ENCODE measurements at places on chromosomes 3 and 15.
A peak's percentile ranks its signal among the peaks of the same experiment; 100 is the strongest.

DNA sequence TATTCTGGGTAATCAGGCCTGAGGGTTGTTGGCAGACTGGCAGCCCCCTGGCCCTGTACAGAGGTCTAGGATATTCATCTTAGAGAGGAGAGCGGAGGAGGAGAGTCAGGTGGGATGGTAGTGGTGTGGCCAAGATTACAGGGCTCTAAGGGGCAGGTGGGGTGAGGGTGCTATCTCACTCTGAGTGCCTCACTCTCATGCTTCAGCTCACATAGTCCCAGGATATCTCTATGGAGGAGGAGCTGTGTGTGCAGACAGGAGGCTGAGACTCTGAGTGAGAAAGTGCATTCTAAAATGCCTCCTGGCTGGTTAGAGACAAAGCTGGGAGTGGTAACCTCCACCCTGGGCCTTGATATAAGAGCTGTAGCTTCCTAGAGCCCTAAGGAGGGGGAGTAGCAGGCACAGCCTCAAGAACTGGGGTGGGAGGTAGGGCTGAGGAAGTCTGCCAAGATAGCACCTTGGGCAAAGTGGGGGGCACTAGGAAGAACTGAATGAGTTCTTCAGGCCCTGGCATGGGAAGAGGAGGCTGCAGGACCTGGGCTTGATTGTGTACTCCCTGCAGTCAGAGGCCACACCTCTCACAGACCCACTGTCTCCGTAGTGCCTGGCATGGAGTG lies 39.9 kb downstream of the CLSTN2 start:
- DNase-seq, result no peak

DNA sequence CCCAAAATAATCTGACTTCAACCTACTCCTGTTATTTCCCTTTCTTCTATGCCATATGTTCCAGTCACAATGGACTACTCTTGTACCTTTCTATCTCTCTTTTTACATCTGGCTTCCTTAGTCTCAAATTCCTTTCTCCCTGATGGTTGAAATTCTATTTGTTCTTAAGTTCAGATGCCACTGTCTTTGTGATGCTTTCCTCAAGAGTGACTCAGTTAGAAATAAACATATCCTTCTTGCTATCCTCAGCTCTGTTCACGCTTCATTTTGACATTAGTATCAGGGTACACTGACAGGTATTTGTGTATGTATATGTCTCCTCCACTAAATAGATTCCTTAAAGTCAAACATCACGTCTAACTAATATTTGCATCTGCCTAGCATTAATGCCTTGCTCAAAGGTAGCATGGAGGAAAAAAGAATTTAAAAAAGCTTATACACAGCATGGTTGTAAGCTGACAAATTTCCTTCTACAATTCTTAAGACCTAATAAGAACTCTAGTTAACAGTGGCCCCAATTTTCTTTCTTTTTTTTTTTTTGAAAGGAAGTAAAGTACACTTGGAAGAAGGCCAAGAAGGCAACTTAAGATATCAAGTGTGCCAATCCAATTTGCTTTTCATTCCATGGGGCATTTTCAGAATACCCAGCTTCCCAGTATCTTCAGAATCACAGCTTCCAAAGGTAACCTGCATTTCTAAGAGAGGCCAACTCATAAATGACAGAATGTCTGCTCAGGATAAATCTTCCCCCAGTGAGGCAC lies 58.0 kb downstream of the CHAC1 start:
- DNase-seq, result no peak

GRCh38 chr3:182046166-182046764 lies 334.5 kb downstream of the SOX2 start:
- DNase-seq, result no peak

DNA sequence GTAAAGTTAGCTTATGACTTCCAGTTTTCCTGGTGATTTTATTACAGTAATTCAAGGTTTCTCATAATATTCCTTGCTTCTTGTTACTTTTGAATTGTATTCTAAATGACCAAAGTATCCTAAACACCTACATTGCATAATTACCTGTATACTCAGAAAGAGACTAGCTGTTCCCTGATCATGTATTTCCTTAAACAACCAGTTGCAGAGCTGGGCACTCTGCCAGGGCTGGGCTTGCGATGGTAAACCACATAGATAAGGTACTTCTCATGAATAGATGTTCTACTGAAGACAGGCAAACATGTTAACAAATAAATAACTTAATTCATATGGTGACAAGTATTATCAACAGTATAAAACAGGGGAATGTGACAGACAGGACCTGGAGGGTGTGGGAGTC lies 142.3 kb upstream of the WNT5A start:
- no peak for DNase-seq

- no peak for DNase-seq
Measured at GRCh38 chr3:191296041-191296541, 33.1 kb upstream of the CCDC50 start.

GRCh38 chr3:53833053-53833645 lies 13.1 kb downstream of the CHDH start:
- DNase-seq, result no peak

DNA sequence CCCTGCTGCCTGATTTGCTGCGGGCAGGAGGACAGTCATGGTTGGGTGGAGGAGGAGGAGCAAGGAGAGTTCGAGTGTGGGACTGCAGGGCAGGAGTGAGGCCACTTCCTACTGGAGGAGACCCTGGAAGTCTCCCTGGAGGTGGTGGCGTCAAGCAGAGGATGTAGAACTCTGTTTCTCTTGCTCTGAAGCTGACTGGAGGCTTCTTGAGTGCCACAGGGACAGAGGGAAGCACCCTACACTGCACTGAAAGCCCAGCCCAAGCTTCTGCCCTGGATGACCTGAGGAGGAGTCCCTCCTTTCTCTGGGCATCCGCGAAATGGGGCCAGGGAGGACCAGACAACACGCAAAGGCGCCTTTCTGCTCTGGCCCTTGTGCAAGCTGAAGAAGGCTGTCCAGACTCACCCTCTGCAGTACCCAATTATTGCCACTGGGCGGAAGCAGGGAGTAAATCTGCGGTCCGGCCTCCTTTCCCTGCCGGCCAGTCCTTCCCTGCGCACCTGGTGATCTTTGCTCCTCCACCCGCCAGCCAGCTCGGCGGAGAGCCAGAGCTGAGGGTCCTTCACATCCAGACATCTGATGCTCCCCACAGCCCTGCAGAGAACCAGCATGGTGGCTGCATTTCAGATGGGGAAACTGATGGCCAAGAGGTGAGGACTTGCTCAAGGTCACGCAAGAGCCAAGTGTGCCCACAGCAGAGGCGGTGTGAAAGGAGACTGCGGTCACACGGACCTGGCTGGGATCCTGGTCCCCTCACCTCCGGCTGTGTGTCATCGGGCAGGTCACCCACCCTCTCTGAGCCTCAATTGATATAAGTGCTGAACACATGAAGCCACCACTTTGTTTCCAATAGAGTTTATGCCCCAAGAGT lies 207.1 kb downstream of the TBC1D2B start:
- peak; percentile 54 for DNase-seq

DNA sequence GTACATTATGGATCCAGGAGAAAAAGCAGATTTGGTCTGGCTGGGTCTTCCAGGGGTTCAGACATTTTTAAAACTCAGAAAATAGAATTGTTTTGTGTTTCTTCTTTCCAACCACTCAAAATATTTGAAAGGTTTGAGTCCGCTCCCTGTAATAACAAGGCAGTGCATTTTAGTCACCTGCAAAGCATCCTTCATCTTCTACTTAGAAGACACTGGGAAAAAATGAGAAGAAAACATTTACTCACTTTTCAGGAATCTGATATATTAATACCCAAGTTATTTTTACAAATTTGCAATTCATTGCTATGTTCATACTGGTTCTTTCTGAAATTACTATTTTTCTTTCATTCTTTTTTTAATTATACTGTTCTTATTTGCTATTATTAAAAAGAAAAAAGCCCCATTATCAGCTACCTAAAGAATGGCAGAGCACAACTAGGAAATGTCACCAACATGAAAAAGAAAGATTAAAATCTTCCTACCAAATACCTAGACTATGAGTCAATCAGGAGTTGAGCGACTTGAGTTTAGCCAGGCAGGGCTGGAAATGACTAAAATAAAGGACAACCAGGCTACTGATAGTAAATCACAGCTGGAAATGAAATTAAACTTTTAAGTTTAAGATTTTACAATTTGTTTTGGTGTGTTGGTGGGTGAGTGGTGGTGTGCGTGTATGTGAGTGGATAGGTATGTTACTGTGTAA lies 280.3 kb upstream of the THBS1 start:
- peak; percentile 82 for DNase-seq

GRCh38 chr3:149216193-149216869 lies 5.3 kb downstream of the CP start:
- no peak for DNase-seq

DNA sequence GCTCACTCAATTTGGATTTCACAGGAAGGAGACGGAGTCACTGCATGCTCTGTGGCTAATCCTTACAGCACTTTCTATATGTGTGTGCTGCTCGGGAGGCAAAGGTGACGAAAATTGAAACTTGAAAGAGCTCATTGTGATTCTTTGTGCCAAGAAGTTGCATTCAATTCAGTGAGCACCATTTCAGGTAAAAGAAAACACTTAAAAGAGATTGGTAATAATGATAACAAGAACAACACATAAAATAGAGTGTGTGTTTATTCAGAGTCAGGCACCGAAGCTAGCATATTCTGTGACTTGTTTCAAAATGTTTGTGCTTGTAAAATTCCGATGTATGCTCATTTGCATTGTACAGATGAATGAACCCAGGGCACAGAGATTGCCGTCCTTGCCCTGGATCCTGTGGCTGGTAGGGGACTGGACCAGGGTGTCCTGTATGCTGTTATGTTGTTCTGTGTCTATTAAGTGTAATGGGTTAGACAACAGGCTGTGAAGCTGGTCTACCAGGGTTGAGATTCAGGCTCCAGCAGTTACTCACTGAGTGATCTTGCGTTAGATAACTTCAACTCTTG lies 193.3 kb upstream of the PROK2 start:
- DNase-seq, result no peak

GRCh38 chr3:4531478-4532025 lies 38.4 kb downstream of the ITPR1 start:
- DNase-seq, result no peak

DNA sequence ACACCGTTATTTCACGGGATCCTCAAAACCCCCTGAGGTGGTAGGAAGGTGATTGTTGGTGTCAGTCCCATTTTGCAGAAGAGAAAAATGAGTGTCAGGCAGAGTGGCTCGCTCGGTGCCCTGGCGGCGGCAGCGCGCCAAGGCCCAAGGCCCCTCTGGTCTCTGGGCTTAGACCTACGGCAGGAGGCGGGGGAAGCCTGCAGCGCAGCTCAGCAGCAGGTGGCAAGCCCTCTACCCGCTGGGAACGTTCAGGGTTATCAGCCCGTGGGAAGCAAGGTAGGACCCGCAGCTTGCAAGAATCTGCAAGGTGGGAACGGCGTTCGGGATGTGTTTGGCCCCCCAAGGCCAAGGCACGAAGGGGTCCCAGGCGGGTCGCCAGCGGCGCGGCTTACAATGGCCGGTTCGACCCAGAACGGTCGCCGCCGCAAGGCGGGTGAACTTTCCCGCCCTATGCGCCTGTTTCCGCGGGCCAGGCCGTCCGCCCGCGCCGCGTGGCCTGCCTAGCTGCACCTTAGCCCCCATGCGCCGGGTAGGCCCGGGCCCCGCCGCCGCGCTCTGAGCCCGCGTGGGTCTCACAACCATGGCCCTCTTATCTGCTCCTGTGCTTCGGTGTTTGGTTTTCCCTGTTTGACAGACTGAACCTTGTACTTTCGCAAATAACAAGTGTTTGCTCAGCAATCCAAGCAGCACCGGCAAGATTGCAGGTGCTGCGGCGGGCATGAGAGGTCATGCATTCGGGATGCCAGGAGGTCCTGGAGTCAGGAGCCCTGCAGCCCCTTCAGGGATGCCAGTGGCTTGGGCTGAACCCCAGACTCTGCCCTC lies 39.7 kb downstream of the CCNL1 start:
- no peak for DNase-seq

- DNase-seq, result no peak
Measured at GRCh38 chr15:63264688-63265293, 12.6 kb upstream of the APH1B start.

DNA sequence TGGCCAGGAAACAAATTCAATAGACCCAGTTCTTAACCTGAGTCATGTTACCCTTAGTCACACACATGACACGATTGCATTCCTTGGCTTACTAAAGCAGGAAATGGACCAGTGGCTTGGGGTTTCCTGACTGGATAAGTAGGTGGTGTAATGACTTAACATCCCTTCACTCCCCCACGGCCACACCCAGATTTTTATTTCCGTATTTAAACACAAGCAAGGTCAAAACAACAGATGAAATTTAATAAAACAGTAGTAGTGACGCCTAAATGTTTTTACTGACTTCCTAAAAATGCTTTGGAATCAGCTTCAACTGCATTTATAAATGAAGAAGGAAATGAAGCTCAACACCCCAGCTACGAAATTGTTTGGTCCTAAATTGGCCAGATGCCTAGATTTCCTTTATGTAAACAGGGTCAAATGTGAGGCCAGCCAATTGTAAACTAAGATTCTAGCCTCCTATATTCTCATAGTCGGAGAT lies 324.3 kb downstream of the CHST2 start:
- peak; percentile 94 for DNase-seq

DNA sequence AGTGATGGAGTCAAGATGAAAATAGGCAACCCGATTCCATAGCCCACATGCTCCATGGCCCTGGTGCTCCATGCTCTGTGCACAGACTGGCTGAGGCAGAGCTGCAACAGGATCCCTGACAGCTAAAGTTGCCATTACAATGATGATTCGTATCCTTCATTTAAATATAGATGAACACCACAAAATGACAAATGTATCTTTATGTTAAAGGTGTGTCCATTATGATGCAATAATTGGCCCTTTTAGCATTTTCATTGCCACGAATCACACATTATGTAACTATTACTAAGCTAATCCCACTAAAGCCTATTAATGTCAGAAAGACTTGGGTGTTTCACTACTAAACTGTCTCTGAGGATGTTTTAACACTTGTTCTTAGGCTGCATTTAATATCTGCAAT lies 270.2 kb upstream of the THBS1 start:
- DNase-seq, result peak; percentile 82

DNA sequence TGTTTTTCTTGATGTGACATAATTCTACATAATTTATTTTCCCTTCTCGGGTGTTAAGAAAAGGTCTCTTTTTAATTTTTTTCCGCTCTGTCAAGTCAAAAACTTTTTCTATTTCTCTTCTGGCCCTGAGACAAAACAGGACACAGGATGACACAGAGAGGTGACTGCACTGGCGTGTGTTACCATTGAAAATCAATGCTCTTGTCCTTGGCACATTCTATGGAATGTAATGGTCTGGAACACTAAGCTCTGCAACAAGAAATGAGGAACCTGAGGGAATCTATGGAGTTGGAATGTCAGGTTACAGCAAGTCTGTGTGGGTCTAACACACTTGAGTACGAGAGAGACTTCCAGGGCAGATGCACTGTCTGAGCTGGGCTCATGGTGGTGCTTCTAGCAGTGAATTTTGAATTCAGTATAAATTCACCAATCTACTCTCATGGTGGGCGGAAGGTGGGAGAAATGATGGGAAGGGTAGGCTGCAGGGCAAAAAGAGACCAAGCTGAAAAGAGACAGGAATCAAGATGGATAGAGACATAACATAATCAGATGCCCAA lies 508.3 kb downstream of the TUSC7 start:
- no peak for DNase-seq

GRCh38 chr3:115960799-115961198 lies 337.5 kb downstream of the GAP43 start:
- no peak for DNase-seq

- DNase-seq, result no peak
Measured at GRCh38 chr3:12351145-12351544, 62.3 kb downstream of the PPARG start.
